Smooth muscle cell of the coronary artery (primary cell): ENCODE measurements at places on chromosomes 12 and 14. TPM values are rescaled to one million over a fixed set of nuclear protein-coding genes. Genes with fewer than 3 reads are reported as not detected.

Gene FOXN3
- 12.0 and 15.7 TPM in 2 replicates for total RNA-seq

Gene JPH4
- total RNA-seq = not detected in 2 replicates

Gene TMEM233
- 0.47 TPM in 1 of 2 replicates, not detected in the other for total RNA-seq

Gene C12orf60
- total RNA-seq = 0.23 and 1.3 TPM in 2 replicates

Gene PRR4
- total RNA-seq = 0.47 and 0.53 TPM in 2 replicates

Gene TRIM9
- 0.08 and 0.59 TPM in 2 replicates for total RNA-seq

Gene KLHL33
- total RNA-seq = 0.23 TPM in 1 of 2 replicates, not detected in the other

Gene FAM222A
- total RNA-seq = 0.08 TPM in 1 of 2 replicates, not detected in the other

Gene RD3L
- total RNA-seq = not detected in 2 replicates

Gene SLC25A47
- not detected in 2 replicates for total RNA-seq

Gene ACOT6
- not detected in 2 replicates for total RNA-seq

Gene SLC6A15
- 0.08 and 12.2 TPM in 2 replicates for total RNA-seq

Gene SMIM41
- total RNA-seq = 0.12 and 0.15 TPM in 2 replicates

Gene KRT75
- not detected in 2 replicates for total RNA-seq

Gene SERPINA4
- total RNA-seq = not detected in 2 replicates
